Upper lobe of right lung (tissue), 1 donor: ENCODE measurements at places on chromosomes 2 and 18. TPM values are rescaled to one million over a fixed set of nuclear protein-coding genes. Genes with fewer than 3 reads are reported as not detected.

Gene REG3G
- not detected for total RNA-seq

DNA sequence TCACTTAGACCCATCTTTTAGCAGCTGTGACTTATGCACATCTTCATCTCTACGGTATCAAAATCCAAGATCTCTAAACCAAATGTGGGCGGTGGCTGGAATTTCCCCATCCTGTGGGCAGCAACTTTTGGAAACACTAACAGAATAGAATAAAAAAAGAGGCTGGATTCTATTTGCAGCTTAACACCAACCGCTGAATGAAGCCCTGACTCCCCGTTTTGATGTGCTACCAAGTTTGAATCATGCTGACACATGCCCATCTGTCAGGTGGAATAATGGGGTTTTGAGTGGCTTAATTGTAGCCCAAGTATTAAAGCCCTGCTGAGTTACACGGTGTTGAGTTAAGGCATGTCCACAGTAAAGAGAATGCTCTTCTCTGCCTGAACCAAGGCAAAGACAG, 165.2 kb downstream of the MTCL1 start:
- H3K27me3 ChIP-seq: no peaks in the 10 kb centered on the region
- H3K4me1 ChIP-seq: no peaks in the 10 kb centered on the region
- no peak for DNase-seq
- no peaks in the 10 kb centered on the region for H3K36me3 ChIP-seq
- H3K4me3 ChIP-seq: no peak overlapping the region
- no peak overlapping the region for H3K27ac ChIP-seq

Gene CIB4
- total RNA-seq: not detected

Gene LIMS2
- total RNA-seq: 161 TPM

DNA sequence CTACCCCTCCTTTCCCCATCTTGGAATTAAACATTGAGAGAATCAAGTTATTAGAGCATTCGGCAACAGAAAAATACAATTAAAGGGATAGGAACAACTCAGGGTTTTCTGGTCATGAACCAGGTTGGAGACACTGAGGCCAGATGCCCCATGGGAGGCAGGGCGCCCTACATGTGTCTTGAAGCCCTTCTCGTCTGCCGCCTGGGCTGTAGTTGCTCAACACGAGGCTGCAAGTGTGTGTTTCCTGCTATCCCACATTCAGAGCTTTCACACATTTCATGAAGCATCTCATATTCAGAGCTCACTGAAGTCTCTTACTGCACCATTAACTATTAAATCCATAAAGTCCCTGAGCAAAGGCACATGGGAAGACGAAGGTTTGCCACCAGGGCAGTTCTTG, 28.8 kb downstream of the TTC39C start:
- no peak for DNase-seq
- H3K27me3 ChIP-seq: no peaks in the 10 kb centered on the region
- no peak overlapping the region for H3K27ac ChIP-seq
- H3K4me1 ChIP-seq: peaks cover 8% of the 10 kb centered on the region

DNA sequence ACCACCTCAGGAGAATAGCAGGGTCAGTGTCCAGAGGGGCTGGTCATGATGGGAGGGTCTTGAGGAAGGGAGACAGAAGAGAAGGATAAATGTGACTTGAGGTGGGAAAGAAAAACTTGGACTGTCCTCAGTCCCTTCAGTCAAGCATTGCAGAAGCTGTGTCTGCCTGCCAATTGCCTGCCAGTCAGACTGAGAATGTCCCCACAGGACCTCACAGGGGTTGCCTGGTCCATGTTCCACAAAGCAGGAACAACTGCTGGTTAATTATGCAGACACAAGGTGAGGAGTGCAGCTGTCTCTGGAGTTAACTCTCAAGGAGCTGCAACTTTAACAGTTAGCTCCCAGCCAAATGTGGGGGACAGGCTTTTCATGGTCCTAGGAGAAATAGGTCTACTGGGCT, 75.7 kb downstream of the TRIM43 start:
- no peaks in the 10 kb centered on the region for H3K27me3 ChIP-seq
- peaks cover 18% of the 10 kb centered on the region for H3K4me1 ChIP-seq
- H3K36me3 ChIP-seq: no peaks in the 10 kb centered on the region
- no peak for DNase-seq
- no peak overlapping the region for H3K27ac ChIP-seq

DNA sequence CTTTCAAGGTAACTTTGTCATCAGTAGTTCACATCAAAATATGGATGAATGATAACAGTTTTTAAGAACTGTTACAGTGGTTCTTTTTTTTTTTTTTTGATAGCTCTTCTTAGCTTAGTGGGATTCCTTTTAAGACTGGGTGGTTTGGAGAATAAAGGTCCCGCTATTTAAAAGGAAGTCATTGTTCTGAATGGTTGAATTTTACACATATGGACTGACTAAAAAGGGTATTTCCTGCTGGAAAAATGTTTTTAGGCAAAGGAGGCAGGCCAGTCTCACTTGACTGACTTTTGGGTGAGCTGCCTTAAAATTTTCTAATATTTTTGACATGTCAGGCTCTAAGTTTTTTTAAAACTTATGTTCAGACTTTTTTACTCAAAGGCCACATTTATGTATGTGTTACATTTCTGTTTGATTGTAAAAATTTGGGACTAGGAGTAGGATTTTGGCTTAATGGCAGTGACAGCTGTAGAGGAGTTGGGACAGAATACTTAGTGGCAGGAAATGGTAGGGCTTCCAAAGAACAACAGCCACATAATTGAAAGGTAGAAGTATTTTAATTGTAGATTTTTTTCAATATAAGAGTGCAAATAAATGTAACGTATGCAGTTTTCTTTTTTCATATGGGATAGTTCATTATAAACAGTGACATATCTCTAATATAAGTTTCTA, 13.7 kb downstream of the VAPA start:
- no peaks in the 10 kb centered on the region for H3K27me3 ChIP-seq
- H3K4me3 ChIP-seq: no peak overlapping the region
- H3K36me3 ChIP-seq: peaks cover under 1% of the 10 kb centered on the region
- H3K4me1 ChIP-seq: peaks cover 78% of the 10 kb centered on the region
